ENCODE measurements at places on chromosomes 12 and 14.

- no peak for DNase-seq
Measured at GRCh38 chr12:39440101-39440500, 2.8 kb downstream of the KIF21A start.

DNA sequence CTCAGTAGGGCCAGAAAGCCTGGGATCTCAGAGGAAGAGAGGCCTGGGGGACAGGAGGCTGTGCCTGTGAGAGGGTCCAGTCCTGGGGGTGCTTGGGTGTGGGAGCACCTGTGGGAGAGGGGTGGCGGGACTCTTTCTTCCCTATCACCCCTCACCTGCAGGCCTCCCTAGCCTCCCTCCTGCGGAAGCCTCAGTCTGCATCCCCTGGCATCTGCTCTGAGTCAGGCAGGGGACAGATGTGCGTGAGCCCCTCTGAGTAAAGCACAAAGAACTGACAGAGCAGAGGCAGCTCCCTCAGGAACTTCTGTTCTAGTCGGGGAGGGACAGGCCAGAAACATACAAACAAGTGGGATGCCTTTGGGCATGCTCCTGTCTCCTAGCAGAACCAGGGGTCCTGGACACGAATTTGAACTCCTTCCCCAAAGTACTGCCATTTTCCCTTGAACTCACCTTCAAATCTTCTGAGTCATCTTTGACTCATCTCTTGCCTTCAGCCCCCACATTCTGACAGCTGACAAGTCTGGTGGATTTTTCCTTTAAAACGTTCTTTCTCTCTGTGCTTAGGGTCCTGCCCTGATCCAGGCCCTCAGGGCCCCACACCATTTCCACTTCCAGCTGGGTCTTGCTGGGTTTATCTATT, 8.5 kb upstream of the HSP90AA1 start:
- DNase-seq = no peak

- no peak for DNase-seq
Measured at GRCh38 chr14:77006132-77006531, 22.4 kb downstream of the IRF2BPL start.

GRCh38 chr14:34983148-34983760, 462 bp downstream of the SRP54 start:
- no peak for DNase-seq

- DNase-seq = no peak
Measured at GRCh38 chr12:30989754-30990153, 63.2 kb downstream of the TSPAN11 start.

DNA sequence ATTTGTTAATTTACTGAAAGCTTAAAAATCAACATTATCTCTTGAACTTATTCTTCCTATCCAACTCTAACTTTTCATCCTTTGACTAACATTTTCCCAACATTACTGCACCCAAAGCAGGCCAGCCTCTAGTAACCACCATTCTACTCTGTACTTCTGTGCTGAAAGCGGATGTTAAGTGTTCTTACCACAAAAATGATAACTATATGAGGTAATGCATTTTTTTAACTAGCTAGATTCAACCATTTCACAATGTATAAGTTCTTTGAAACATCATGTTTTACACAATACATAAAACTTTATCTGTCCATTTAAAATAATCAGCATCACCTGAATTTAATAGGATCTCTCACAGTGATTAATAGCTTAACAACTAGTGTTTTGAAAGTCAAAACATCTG, 468.5 kb upstream of the MGAT4C start:
- DNase-seq = no peak

DNA sequence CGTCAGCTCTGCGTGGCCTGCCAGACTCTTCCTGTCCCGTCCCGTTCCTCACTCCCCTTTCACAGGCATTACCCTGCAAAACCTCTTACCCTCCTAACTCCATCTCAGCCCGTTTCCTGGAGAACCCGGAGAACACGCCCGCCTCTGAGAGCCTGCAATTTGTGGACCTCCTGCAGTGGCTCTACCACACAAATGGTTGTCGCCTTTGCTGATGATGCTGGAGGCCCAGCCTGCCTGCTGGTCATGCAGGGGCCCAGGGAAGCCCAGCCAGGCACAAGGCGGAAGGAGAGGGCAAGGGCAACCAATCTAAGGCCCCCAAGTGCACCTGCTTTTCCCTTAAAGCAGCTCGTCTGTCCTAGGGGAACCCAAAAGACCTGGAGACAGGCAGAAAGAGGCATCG, 22.5 kb downstream of the RFLNA start:
- DNase-seq = no peak

DNA sequence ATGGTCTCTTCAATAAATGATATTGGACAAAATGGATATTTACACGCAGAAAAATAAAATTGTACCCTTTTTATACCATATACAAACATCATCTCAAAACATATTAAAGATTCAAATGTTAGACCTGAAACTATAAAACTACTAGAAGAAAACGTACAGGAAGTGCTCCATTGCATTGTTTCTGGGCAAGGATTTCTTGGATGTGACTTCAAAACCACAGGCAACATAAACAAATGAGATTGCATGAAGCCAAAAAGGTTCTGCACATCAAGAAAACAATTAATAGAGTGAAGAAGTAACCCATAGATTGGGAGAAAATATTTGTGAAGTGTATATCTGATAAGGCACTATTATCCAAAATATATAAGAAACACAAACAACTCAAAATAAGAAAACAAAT, 812.4 kb downstream of the NRXN3 start:
- DNase-seq = no peak

- DNase-seq = no peak
Measured at GRCh38 chr14:102493585-102493984, 16.0 kb downstream of the ANKRD9 start.

GRCh38 chr14:51704545-51704944, 52.8 kb downstream of the FRMD6 start:
- DNase-seq = no peak

GRCh38 chr14:63496837-63497400, 46.3 kb downstream of the PPP2R5E start:
- DNase-seq = no peak

GRCh38 chr12:62562846-62563245, 96.2 kb downstream of the MON2 start:
- no peak for DNase-seq

Data from activated gamma-delta T cell treated with anti-CD3 and anti-CD28 coated beads, Interleukin-2, amount 50 U/mL, for 16 hours (primary cell).